ENCODE measurements at places on chromosomes 16 and 17.

DNA sequence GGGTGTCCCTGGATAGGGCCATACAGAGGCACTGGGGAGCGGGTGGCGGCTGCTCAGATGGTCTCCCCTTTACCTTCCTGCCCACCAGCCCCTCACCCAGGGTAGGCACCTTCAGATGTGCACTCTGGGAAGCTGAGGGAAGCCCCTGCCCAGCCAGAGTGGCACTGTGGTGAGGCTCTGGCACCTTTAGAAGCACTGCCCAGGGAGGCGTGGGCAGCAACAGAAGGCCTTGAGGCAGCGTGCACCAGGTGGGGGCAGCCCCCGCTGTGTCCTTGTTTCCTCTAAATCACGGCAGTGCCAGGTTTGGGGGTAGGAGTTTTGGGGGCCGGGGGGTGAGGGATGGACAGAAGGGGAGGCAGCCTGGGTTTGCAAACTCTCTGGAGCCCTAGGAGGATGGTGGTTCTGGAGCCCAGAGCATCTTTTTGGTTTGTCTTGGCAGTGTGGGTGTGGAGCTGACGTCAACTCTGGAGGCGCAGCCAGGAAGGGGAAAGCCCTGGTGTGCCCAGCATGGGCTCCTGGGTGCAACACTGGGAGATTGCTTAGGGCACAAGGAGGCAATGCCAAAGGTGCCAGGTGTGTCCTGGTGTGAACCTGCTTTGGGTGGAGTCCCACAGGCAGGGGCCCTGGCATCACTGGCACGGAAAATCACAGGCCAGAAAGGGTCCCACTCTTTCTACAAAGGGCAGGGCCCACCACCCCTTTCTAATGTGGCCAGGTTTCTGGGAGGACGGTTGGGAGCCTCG, 23.1 kb upstream of the CDC42EP4 start:
- DNase-seq, result no peak

DNA sequence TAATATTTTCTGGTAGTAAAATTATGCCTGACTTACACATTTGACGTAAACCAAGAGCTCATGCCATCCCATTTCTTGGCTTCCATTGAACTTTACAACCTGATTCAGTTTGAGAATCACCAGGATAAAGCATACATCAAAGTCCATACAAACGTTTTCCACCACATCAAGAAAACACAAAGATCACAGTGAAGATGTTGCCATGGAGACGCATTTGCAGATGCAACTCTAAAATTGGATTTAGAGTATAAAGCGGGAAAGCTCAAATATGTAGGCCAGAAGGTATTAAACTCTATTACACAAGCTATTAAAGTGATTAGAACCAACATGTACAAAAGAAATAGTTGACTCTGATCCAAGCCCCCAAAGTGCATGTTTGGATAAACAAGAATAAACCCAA, 10.4 kb downstream of the C16orf46 start:
- no peak for DNase-seq

DNA sequence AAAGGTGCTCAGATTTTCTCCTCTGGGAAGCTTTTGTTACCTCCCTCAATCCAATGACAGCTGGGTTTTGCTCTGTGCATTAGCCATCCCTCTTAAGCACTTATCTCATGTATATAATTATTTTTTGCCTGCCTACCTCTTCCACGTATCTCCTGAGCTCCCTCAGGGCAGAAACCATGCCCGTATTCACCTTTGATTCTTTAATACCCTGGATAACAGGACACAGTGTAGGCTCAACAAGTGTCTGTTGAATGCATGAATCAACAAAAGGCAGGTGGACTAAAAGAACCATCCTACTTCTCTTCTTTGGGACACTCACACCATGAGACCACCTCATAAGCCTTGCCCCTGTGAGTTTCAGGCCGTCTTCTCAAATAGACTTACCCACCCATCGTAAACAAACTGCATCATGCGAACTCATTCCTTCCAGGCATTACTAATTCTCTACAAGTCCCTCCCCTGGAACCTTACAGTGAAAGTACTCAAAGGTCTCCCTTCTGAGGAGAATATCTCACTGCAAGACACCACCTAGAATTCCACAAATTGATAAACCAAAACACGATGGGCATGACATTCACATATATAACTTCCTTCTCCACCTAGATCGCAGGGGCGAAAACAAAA, 3.2 kb downstream of the ARHGAP17 start:
- DNase-seq, result no peak

GRCh38 chr16:73482310-73482709, 434.4 kb upstream of the ZFHX3 start:
- no peak for DNase-seq

- DNase-seq, result no peak
Measured at GRCh38 chr17:13705221-13705620, 103.5 kb upstream of the HS3ST3A1 start.

- no peak for DNase-seq
Measured at GRCh38 chr17:66347661-66348514, 45.5 kb downstream of the PRKCA start.

All from progenitor cell of endocrine pancreas (in vitro differentiated cells).